ENCODE measurements at places on chromosomes 12 and 14.

DNA sequence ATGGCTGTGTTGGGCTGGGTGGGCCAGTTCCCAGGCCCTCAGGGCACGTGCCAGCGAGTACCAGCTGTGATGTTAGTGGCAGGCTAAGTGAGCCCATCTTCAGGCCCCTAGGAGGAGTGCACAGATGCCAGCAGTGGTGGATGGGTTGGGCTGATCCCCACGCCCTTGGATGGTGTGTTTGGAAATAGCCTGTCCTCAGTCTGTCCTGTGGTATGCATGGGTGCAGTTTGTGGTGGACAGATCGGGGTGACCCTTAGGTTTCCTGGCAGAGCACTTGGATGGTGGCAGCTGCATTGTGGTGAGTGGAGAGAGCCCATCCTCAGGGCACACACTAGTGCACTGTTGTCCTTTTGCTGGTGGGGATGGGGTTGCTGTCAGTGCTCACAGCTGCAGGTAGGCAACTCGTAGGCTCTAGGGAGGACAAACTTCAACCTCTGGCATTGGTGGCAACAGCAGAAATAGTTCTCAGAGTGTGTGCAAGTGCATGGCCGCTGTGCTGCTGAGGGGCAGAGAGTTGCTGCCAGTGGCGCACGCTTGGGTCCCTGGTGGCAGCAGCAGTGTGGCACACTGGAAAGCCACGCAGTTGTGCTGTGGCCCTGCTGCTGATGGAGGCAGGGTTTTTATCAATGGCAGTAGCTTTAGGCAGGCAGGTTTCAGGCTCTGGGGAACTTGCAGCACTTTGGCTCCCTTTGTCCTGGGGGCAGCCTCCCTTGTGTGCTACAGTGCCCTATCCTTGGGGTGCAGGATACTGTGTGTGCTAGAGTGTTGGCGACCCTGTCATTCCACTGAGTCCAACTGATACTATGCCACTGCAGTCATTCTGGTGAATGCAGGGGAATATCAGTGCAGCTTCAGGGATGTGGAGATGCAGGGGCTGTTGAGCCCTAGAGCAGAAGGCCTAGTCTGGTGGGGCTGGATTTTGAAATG, 65.5 kb downstream of the FBXO33 start:
- DNase-seq: no peak

DNA sequence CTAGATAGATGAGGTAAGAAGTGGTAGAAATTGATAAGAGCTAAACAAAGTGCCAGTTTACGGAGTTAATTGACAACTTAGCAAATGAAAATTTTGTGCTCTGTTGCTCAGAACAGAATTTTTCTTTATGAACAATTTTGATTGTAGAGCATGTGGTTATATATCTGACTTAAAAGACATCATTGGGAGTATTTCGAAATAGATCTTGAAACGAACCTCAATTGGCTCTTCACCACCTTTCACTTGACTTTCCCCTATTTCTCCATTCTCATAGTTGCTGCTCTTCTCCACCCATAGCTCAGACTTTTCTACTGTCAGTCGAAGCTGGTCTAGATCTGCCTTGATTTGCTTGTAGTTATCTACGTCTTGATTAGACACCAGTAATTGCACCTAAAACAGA, 212.1 kb downstream of the ITPR2 start:
- DNase-seq: no peak

- no peak for DNase-seq
Measured at GRCh38 chr12:117033382-117034221, 65.6 kb downstream of the TESC start.

GRCh38 chr14:99174081-99174769, 97.8 kb downstream of the BCL11B start:
- DNase-seq: no peak

- DNase-seq: peak; percentile 46
Measured at GRCh38 chr14:72451054-72451972, 442.6 kb downstream of the DPF3 start.

GRCh38 chr12:123748661-123749060, 13.4 kb upstream of the DNAH10 start:
- DNase-seq: no peak

- DNase-seq: no peak
Measured at GRCh38 chr12:107399046-107399445, 286.6 kb upstream of the PWP1 start.

DNA sequence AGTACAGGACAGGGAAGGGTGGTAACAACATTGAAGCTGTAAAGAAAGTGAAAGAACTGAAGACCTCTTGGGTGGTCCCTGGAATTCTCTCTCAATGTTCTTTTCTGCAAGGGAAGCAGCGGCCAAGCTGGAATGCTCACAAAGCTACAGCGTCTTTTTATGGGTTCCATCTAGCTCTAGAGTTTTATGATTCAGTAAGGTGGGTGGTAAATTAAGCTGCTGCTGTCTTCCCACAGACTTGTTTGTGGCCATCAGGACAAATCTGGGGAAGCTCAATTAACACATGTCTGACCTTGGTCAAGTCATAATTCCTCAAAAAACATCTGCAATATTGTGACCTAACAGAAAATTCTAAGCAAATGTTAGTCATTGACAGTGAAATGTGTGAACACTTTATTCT, 139.1 kb downstream of the MED13L start:
- no peak for DNase-seq

- no peak for DNase-seq
Measured at GRCh38 chr14:93079321-93079720, 36.4 kb downstream of the ITPK1 start.
